ENCODE measurements at places on chromosomes 7 and 10.

DNA sequence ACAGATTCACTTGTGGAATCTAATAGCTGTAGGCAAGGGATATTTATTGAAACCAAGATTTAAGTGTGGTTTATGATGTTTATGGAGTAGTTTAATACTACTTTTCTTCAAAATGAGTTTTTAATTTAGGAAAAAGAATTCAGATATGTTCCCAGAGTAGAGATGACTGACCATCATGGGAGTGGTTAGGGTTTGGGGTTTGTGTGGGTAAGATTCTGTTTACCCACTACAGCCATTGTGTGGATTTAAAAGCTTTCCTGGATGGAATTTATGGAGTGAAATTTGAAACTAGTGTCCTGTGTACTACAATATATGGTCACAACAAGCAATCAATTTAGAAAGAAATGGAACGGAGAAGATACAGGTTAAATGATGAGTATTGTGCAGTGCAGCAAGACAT is 453.5 kb downstream of the AUTS2 start:
- no peak for DNase-seq
- H3K4me3 ChIP-seq: no peak overlapping the region
- H3K27me3 ChIP-seq: no peaks in the 10 kb centered on the region
- no peaks in the 10 kb centered on the region for H3K4me1 ChIP-seq
- no peak overlapping the region for H3K27ac ChIP-seq

DNA sequence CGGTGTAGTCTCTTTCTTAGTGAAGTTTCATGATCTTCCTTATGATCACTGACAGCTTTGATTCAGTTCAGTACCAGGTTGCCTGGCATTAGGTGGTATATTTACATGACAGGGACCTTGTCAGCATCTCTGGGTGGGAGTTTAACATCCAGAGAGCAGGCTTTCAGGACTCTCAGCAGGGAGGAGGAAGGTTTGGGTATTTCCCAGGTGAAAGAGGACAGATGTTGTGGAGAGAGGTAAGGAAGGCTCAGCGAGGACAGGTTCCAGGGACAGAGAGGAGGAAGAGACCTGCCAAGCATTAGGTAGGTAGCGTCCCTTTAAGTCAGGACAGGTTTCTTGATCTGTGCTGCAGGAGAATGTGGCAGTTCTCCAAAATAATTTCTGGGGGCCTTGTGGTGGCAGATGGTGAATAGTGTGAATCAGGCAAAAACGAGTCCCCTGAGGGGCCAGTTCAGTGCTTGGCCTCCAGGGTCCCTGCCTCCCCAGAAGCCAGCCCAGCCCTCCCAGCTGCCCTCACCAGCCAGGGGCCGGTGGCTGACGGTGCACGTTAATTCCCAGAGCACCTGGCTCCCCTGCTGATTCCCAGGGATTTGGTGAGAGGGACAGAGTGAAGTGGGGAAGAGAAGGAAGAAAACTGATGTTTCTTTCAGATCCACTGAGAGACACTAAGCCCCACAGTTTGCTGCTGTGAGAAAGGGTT is 82.0 kb downstream of the VWC2 start:
- DNase-seq: no peak
- H3K27ac ChIP-seq: no peak overlapping the region
- H3K4me3 ChIP-seq: no peak overlapping the region
- no peaks in the 10 kb centered on the region for H3K4me1 ChIP-seq

DNA sequence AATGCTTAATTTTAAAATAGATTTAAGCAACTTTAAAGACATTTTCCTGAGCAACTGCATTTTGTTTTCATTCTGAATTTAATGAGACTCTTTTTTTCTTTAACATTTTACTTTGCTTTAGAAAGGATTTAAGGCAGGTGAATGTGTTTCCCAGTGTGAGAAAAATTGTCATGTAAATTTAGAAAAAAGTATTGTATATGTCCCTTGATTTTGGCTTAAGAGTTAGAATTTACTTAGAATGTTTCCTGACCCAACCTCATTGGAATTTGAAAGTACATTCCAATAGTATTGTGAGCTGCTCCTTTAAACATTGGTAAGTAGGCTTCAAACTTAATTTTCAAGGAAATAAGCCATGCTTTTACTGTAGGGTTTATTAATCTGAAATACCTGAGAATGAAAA is 110.2 kb downstream of the PTEN start:
- no peaks in the 10 kb centered on the region for H3K36me3 ChIP-seq
- H3K4me3 ChIP-seq: no peak overlapping the region
- no peaks in the 10 kb centered on the region for H3K27me3 ChIP-seq
- no peak overlapping the region for H3K27ac ChIP-seq

GRCh38 chr10:42956045-42956444 is 120.8 kb upstream of the RET start:
- no peak overlapping the region for H3K4me3 ChIP-seq
- H3K36me3 ChIP-seq: no peaks in the 10 kb centered on the region

DNA sequence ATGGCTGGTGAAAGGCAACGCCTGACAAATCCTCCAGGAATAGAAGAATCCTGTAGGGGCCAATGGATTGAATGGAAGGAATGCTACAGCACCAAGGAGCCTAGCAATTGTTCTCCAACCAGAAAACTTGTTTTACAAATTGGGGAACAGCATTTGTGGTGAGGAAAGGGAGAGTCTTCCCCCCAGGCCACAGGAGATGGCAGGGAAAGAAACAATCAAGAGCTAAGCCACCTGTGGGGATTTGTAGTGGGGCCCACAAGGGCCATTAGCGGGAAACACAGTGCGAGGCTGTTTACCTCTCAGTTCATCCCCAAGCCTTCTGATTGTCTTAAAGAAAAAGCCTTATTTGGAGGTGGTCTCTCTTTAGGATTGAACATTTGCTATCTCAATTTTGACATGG is 48.5 kb upstream of the KCNMA1 start:
- no peak overlapping the region for H3K27ac ChIP-seq
- peaks cover 71% of the 10 kb centered on the region for H3K27me3 ChIP-seq
- no peak for DNase-seq
- no peaks in the 10 kb centered on the region for H3K4me1 ChIP-seq
- H3K4me3 ChIP-seq: no peak overlapping the region
- H3K36me3 ChIP-seq: no peaks in the 10 kb centered on the region

DNA sequence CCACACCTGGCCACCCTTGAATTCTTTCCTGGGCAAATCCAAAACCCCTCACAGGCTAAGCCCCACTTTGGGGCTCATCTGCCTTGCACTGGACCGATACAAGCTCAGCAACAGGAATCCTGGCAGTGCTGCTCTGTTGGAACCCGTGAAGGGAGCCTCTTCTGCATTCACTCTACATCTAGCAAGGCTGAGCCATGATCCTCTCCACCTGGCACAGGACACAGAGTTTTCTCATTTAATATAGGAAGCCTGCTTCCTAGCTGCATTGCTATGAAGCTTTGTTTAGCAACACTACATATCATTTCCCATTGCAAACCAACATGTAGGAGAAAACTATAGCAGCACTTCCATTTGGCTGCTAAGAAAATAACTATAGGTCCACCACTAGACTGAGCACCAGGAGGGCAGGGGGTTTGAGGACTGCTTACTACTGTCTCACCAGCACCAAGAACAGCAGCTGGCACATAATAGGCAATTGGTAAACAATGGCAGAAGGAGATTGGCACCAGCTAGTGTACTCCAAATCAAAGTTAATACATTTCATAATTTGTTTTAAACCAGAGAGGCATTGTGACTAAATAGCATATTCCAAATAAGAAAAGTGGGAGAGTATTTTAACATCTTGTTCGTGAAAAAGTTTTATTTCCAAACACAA is 56.1 kb downstream of the CPVL start:
- no peak overlapping the region for H3K4me3 ChIP-seq
- no peak for DNase-seq
- H3K4me1 ChIP-seq: peaks cover 2% of the 10 kb centered on the region
- H3K27ac ChIP-seq: no peak overlapping the region
- peaks cover 13% of the 10 kb centered on the region for H3K27me3 ChIP-seq

DNA sequence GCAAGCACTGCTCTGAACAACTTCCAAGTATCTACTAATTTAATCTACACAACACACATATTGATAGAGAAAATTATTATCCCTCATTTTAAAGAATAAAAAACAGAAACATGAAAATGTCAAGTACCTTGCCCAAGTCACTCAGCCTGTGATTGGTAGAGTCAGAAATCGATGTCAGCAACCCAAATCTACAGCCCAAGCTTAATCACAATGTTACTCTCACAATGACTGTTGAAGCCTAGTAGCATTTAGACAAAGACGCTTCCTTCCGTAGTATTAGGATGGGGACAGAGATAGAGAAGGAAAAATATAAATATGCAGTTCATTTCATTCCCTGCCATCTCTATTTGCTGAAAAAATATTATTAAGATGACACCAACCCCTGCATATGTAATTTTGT is 242.5 kb downstream of the ELMO1 start:
- H3K36me3 ChIP-seq: no peaks in the 10 kb centered on the region
- DNase-seq: no peak
- no peak overlapping the region for H3K4me3 ChIP-seq
- H3K27me3 ChIP-seq: no peaks in the 10 kb centered on the region
